NCI-H460 (cell line): ENCODE measurements at places on chromosomes 7 and 10. TPM values are rescaled to one million over a fixed set of nuclear protein-coding genes. Genes with fewer than 3 reads are reported as not detected.

LRRD1 gene
- not detected in 2 replicates for total RNA-seq

PAXIP1 gene
- total RNA-seq: 11.6 and 13.8 TPM in 2 replicates

VWDE gene
- total RNA-seq: 3.1 and 4.0 TPM in 2 replicates

TPK1 gene
- 22.8 and 29.4 TPM in 2 replicates for total RNA-seq

CALHM1 gene
- total RNA-seq: not detected in 2 replicates

PANK1 gene
- total RNA-seq: 11.2 and 12.4 TPM in 2 replicates

STAG3 gene
- 0.05 TPM in 1 of 2 replicates, not detected in the other for total RNA-seq

GRCh38 chr10:120436439-120437112 lies 20.5 kb upstream of the PLPP4 start:
- no peak for DNase-seq

GRCh38 chr10:3549118-3549517 lies 235.9 kb downstream of the KLF6 start:
- DNase-seq: no peak

DNA sequence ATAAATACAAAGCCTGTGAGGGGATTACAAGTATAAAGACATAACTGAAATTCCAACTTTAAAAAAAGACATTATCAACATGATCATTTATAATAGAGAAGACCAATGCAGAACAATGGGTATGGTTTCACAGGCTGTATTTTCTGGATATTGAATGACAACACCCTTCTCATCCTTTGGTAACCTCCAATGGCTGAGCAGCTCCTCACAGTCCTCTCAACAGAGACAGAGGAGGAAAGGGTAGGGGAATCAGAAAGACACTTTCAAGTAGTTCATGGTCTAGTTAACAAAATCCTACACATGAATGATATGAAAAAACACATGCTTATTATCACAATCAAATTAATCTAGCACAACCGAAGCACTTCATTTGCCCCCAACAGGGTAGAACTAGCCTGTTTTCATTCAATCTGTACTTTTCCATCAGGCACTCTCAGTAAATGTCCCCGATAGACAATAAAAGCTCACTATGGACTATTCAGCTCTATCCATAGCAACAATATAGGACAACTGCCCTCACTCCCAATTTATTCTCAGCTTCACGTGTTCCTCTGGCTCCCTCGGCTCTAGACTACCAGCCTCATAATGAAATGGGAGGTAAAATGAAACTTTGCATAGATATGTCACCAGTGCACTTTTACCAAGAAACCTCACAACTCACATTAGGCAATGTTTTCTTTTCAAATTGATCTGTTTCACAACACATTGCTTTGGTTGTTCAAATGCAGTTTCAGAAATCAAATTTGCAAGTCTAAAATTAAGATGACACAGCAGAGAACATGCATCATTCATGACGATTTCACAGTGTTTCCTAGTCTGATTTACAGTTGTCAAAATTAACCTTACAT lies 211.4 kb downstream of the THSD7A start:
- no peak for DNase-seq

DNA sequence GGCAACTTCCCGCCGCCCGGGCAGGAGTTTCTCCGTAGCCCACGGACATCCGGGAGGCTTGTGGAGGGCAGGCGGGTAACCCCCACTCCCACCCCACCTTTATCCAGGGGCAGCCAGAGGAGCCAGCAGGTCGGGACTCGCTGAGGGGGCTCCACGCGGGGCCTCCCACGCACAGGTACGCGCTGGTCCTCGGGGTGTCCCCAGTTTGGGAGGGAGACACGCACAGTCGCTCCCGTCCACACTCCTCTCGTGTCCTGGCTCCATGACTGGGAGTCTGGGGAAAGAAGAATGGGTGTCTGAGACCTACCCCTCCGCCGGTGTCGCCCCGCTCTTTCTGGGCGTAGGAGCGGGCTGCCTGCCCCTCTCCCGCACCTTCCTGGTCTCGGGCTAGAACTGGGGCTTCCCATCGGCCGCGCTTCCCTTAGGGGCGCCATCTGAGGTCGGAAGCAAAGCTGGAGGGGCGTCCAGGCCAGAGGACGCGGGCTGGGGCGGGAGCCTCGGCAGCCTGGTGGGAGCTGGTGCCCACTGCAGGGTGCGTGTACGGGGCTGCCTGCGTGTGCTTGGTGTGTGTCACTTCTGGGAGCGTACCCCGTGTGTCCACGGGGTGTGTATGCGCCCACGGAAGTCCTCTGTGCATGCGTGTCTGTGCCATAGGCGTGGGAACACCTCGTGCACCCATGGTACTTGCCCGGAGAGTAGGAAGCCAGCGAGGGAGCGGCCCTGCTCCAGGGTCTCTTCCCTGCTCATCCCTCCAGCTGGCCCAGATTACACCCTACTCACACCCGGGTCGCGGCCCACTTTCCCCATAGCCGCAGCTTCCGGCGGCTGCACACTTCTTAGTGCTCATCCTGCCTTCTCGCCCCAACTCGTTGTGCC lies 73.0 kb upstream of the LEP start:
- no peak for DNase-seq

- DNase-seq: no peak
Measured at GRCh38 chr7:112042631-112043030, 163.6 kb downstream of the DOCK4 start.

- DNase-seq: no peak
Measured at GRCh38 chr7:149569025-149569725, 71.6 kb upstream of the ZNF746 start.

DNA sequence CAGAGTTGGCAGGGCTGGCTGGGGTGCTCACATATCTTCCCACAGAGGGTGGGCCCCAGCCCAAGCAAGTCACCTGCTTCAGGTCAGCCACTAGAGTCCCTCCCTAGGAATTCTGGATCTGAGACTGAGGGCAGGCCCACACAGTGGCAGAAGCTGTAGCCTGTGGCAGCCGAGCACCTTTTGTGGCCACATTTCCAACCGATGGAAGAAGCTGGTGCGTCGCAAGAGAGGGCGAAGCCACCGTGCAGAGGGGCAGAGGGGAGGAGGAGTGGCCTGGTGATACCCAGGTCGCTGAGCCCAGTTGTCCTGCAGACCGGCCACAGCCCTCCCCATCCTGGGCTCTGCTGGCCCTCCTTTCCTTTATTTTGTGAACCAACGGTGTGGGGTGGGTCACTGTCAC lies 5.3 kb downstream of the POLM start:
- DNase-seq: no peak

DNA sequence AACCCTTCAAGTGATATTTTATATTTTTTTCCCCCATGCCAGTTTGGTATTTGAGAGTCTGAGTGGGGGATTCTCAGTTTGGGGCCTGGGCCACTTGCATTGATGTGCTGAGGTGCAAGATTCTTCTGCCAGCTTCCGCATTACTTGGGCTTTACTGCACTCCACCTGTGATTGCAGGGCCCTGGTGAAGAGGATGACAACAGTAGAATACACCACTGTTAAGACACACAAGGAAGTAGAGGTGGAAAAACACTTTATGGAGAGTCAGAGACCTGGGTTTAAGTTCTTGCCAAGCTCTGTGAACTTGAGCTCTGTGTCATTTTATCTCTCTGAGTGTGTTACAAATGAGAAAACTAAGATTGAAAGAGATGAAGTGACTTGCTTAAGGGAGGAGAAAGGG lies 209.4 kb downstream of the LRMDA start:
- DNase-seq: no peak

DNA sequence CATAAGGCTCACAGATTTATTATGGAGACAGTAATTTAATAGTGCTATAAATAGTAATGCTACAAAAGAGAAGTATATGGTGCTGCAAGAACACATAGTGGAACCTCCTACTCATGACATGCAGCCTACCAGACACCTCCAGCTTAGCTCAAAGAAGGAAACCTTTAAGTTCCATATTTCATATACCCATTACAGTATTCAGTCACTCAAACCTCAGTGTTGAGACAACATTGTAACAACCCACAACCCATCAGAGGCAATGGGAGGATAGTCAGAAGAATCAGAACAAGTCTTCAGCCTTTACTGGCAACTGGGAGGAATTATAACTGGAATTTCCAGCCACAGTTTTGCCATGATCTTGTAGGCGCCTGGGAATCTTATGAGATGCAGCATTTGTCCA lies 186.3 kb upstream of the VSTM2A start:
- no peak for DNase-seq

GRCh38 chr7:50723173-50723572 lies 59.5 kb downstream of the GRB10 start:
- no peak for DNase-seq

GRCh38 chr7:28596245-28596935 lies 184.1 kb downstream of the CREB5 start:
- no peak for DNase-seq

DNA sequence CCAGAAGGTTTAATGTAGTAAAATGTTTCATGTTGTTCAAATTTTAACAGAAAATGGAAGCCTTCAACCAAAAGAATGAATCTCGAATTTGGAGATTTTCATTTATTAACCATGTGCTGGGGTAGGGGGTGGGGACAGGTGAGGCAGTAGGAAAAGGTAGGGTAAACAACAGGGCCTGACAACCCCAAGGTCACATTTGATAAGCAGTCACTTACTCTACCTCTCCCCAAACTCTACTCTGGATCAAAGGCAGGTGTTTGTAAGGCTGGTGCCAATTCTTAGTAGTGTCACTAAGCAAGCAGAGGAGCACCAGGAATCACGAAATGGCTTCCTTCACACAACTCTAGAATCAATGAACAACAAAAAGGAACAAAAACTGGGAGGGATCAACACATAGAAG lies 138.0 kb downstream of the ZFAND4 start:
- DNase-seq: no peak

- no peak for DNase-seq
Measured at GRCh38 chr10:101617102-101617823, 29.1 kb downstream of the DPCD start.

GRCh38 chr7:5713124-5713912 lies 68.1 kb downstream of the RNF216 start:
- DNase-seq: no peak

DNA sequence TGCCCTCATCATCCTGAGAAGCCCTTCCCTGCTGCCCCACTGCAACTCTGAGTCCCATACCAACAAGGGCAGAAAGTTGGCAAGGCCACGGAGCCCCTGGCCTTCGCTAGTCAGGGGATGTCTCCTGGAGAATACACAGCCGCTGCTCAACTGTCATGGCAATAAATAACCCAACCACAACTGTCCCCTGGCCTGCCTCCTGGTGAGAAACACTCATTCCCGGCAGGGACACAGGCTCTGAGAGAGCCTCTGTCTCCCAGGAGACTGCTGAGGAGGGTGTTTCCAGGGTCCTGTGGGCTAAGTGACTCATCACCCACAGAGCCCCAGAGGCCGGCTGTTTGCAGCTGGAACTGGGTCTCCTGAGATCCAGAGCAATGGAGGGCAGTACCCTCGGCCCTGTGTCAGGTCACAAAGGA lies 354.1 kb downstream of the TNS3 start:
- DNase-seq: no peak

DNA sequence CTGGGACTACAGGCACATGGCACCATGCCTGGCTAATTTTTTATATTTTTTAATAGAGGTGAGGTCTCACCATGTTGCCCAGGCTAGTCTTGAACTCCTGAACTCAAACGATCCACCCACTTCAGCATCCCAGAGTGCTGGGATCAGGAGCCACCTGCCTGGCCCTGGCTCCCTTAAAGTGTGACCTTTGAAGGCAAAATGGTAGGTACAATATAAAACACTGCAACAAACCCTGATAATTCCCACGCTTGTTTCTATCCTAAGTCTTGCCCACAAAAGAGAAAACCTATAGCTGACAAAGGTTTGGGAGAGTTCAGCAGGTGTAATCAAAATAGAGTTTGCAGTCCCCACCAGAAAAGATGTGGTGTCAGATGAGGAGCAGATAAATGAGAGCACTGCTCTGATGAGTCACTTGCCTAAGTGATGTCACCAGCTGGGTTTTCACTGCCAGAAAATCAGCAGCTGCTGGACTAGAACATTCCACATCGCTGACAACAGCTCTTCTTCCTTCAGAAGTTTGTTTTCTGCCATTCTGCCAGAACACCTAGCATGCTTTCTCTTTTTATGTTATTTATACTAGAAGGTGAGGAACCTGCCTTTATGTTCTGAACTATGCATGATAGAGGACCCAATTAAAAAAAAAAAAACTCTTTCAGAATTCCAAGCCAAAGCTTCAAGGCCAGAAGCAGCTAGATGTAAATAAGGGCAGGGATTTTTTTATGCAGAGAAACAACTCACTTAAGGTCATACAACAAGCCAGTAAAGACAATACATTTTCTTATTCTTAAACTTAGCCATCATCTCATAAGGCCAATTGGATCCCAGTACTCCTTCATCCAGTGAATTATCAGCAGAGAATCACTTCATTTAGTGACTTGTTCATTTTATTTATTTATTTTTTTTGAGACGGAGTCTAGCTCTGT lies 18.0 kb downstream of the PURB start:
- peak; percentile 40 for DNase-seq
